Activated naive CD4-positive, alpha-beta T cell (primary cell): ENCODE measurements at places on chromosomes 6 and 20.

DNA sequence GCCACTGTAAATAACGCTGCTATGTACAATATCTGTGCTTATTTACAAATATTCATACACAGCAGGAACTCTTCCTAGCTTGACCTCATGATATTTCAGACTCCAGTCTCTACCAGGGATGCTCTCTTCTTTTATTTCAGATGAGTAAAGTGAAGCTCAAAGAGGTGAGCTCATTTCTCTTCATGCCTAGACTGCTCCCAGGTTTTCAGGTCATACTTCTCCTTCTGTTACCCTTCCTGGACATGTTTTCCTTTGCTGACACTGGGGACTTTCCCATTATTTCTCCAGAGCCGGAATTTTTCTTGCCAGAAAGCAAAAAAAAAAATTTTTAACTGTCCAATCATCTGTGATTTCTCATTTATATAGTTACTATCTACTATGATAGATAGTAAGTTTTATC, 147.2 kb upstream of the DST start:
- no peak for DNase-seq

DNA sequence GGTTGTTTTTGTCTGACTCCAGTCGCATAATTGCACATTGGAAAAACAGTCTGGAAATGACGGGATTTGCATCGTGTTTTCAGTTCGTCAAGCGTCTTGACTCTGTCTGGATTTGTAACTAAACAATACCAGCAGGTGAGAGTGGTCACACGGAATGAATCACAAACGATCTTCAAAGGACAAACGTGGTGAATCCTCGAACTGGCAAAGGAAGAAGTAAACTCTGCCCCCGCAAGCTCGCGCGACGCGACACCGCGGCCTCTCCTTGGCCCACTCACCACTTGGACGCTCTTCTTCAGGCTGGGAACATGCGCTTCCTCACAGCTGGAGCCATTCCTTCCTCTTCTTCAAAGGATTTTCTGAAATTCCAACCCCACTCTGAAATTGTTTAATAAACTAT, 352.6 kb downstream of the THBS2 start:
- no peak for DNase-seq

GRCh38 chr6:63635588-63636517, at the start of gene PHF3:
Gene PHF3 (plus strand): TSS chr6:63635802. CDS start chr6:63646552, 10,750 bp downstream.
- peak; percentile 80 for DNase-seq

GRCh38 chr20:39705032-39705431, 742.9 kb downstream of the DHX35 start:
- no peak for DNase-seq

DNA sequence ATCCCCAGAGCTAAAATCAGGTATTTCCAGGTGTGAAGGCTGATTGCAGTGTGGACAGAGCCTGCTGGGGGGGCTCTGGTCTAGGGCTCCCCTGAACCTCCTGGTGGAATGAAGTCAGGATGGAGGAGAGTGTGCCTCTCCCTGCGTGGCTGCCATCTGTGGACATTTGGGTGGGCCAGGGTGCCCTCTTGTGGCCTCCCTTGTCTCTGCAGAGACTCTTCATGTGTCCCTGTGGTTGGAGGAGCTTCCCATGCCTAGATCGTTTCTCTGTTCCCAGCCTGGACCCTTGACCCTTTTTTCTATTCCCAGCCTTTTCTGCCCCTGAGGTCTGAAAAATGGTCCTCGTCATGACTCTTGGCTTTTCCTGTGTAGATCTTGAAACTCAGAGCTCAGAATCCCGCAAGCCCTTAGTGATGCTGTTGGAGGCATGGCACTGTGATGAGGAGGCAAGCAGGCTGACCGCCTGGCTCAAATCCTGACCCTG, 9.9 kb upstream of the PSMF1 start:
- DNase-seq: peak; percentile 28
